Activated T-helper 9 cell treated with anti-CD3 and anti-CD28 coated beads, Interleukin-2, amount 50 U/mL, for 16 hours (primary cell): ENCODE measurements at places on chromosomes 5 and 9.
A peak's percentile ranks its signal among the peaks of the same experiment; 100 is the strongest.

GRCh38 chr5:138506370-138507306 is 36.4 kb downstream of the ETF1 start:
- no peak for DNase-seq

- DNase-seq: no peak
These were observed 18.7 kb downstream of the RAB14 start for GRCh38 chr9:121182989-121183388.

DNA sequence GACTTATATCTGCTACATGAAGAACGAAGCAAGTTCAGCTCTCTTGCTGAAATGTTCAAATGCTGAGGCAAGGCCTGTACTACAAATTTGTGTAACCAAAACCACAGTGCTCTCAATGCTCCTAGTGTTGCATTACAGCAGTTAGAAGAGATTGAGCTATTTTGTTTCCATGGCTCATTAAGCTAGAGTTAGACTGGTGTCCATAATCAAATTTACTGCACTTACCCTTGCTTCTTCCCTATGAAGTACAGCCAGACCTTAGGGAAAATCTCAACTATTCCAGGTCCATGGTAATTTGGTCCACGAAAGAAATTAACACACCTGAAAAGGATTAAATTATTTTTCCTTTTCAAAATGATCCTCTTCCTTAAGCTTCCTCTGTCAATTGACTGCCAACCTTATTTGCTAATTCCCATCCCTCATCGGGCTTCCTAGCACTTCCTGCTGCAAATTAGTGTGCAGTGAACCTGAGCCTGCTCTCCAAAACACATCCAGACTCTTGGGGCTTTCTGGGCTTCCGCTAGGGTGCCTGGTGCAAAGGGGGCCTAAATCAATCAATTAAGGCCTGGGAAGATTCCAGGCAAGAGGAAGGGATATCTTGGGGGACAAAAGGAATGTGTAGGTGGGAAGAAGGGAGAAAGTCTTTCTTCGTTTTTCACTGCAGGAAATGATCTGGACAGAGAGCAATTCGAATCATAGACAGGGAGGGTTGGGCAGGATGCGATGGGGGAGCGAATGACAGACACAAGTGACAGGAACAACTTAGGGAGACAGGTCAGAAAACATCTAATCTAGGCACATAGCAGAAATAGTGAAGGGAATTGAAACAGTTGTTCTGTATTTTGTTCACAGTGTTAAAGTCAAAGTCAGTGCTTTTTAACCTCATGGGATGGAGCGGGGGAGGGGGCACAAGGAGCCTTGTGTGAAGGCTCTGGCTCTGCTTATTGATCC is 542.4 kb downstream of the RAB3C start:
- DNase-seq: no peak

GRCh38 chr5:73853091-73853490 is 227.1 kb downstream of the ARHGEF28 start:
- DNase-seq: no peak

GRCh38 chr9:108382310-108382709 is 473.5 kb downstream of the ACTL7B start:
- no peak for DNase-seq

DNA sequence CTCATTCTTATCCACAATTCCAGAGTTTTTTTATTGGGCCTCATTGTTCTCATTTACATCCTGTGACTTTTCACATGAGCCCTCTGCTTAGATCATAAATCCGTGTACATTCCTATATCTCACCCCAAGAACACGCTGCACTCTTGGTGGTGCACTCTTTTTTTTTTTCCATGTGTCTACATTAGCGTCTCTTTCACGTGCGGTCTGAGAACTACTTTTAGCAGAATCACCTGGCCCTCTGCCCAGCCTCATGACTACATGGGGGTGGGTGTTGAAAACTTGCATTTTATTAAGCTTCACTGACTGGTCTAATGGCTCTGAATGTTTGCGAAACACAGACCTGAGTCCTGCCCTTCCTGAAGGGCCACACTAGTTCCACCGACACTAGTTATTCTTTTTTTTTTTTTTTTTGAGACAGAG is 18.6 kb downstream of the C9orf57 start:
- DNase-seq: no peak

DNA sequence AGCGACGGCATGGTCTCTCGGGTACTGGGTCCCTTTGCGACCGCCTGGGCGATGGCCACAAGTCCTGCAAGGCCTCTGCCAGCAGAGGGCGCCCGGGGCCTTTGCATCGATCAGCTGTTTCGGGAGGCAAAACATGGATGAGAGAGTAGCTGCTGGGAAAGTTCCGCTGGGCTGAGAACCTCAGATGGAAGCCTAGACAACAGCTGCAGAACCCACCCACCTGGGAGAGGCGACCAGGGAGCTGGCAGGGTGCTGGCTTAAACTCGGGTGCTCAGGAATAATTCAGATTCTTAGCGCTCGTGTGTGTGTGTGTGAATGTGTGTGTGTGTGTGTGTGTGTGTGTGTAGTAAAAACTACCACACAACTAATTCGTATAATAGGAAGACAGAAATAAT is 50.0 kb downstream of the TRIM32 start:
- peak; percentile 6 for DNase-seq

GRCh38 chr5:106862450-106863193 is 808.1 kb downstream of the EFNA5 start:
- no peak for DNase-seq

GRCh38 chr5:87722286-87722685 is 309.6 kb upstream of the CCNH start:
- no peak for DNase-seq

DNA sequence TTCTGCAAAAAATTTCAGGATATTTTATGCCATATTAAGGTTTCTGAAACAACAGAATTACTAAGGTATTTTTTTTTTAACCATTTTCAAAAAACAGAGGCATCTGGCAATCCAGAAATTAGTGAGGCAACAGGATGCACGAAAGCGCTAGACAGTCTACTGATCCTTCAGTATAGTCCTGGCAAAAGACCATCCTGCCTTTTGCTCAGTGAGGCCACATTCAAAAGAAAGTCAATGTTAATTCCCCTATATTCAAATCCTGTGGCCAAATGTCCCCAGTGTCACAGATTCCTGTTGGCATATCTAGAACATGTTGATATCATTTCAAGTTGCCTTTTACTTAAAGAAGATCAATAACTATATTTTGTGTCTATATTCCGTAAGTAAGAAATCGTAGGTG is 13.1 kb upstream of the NFIB start:
- no peak for DNase-seq

- DNase-seq: no peak
These were observed 73.0 kb downstream of the OSTF1 start for GRCh38 chr9:75161116-75161857.

DNA sequence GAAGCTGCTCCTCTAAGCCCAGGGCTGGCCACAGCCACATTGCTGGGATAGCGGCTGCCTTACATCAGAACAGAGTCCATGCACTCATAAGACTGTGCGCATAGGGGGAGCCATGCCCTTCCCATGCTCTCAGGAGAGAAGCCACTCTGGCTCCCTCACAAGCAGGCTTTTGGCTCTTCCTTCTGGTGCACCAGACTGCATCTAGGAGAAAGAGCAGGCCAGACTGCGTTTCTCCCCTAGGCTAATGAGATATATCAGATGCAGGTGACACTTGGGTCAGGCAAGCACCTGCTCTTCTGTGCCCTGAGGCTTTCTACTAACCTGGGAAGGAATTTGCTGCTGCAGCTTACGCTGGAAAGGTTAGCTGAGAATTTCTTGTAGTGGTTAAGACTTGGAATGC is 43.2 kb upstream of the BRINP1 start:
- DNase-seq: no peak

- no peak for DNase-seq
These were observed 1304.4 kb downstream of the MAT2B start for GRCh38 chr5:164809821-164810220.

- no peak for DNase-seq
These were observed 7.6 kb upstream of the RIC1 start for GRCh38 chr9:5621327-5621726.

GRCh38 chr5:95280401-95281095 is 4.3 kb downstream of the MCTP1 start:
- DNase-seq: no peak

DNA sequence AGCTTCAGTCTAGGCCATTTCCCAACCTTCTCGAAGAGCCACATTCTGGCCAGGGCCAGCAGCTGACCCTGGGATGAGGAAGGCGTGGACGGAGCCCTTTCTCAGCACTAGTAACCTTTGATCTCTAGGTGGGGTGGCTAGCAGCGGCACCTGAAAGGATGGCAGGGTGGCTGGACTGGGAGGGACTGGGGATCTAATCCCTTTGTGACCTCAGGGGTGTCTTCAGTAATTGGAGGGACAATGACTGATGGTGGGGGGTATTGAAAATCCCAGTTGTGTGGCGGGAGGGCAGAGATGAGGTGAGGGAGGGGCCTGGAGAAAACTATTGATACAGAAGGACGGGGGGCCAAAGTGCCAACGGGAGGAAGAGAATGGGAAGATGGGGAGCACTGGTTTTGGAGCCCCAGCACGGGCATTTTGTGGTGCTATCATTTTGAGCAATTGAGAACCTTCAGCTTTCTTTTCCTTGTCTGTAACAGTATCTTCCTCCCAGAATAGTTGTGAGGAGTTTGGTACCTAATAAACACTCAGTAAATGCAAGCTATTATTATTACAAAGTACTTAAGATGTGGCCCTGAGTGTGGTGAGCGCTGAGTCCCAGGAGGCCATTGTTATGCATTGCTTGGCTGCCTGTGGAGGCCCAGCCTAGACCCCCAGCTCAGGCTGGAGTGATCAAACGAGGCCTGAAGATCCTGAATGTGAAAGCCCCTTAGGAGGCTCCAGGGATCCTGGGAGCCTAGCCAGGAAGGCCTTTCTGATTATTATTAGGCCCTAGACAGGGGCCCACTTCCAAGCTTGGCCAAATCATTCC is 37.3 kb upstream of the UBE2D2 start:
- no peak for DNase-seq

DNA sequence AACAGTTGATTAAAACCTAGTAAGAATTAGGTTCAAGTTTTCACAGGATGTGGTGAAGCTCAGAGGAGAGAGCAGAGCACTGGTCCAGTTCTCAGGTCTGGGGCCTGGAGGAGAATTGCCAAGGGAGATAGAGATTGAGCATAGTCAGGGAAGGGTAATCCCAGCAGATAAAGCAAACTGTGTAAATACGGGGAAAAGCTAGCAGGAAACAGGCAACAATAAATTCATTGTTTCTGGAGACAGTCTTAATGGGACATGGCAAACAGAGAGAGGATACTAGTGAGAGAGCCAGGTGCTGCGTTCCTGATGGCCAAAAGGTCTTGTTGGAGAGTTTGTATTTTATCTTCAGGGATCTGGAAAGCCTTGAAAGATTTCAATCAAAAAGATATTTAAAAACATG is 333.0 kb downstream of the PDE4D start:
- no peak for DNase-seq

DNA sequence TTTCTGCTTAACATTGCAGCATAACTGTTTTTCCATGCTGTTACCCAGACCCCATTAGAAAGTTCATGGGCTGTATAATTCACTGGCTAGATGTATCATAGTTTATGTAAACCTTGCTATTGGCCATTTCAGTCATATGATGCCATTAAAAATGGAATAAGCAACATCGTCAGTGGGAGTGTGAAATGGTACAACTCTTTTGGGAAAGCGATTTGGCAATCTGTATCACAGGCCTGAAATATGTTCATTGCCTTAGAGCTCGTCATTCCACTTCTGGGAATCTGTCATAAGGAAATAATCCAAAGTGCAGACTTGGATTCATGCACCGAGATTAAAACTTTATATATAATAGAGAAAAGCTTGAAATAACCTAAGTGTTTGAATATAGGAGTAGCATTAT is 77.9 kb upstream of the KLF4 start:
- no peak for DNase-seq

GRCh38 chr5:169944115-169944514 is 36.2 kb downstream of the INSYN2B start:
- no peak for DNase-seq

GRCh38 chr5:174723979-174724483 is 351 bp upstream of the MSX2 start:
- no peak for DNase-seq

GRCh38 chr5:3994628-3995027 is 399.0 kb downstream of the IRX1 start:
- DNase-seq: no peak

DNA sequence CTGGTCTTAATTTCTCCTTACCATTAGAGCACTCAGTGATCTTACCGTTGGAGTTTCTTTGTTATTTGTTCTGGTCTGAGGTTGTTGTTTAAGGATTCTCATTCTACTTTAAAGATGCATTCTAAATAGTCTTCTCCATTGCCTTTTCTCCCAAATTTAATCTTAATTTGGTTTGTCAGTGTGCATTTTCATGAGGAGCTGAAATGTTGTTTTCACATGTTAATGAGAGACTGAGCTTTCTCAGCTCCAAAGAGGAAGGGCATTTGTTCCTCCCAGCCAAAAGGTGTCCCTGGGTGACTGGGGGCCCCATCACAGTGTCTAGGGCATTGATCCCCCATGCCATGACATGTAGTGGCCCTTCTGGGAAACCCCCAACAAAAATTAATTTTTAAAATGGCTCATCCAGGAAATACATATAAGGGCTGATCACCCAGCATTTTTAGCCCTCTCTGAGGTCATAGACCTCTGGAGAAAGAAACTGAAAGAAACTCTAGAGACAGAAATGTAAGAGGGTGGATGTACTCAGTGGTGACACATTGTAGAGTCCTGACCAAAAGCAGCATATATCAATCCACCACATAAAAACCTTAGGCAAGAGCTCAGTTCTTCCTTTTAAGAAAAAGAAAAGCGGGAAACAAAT is 240.4 kb upstream of the RAI14 start:
- DNase-seq: no peak

DNA sequence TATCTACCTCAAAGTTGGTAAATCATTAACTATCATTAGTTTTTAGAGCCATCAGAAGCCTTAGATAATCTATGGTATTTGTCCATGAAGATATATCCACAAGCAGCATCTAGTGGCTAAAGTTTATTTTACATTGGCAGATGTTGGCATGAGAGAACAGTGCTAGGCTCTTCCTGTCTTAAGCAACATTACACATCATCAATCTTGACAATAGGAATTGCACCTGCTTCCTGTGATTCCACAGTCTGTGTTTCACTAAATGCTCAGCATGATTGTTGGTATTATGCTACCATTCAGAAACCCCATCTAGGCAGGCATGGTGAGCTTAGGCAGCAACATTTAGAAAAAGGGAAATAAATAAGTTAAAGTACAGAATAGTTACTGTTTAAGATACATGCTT is 246.6 kb downstream of the SLCO4C1 start:
- DNase-seq: no peak
